ENCODE measurements at places on chromosomes 13 and 19. TPM values are rescaled to one million over a fixed set of nuclear protein-coding genes. Genes with fewer than 3 reads are reported as not detected.
A peak's percentile ranks its signal among the peaks of the same experiment; 100 is the strongest.

The LATS2 gene
- polyA plus RNA-seq: 6.7 TPM

DNA sequence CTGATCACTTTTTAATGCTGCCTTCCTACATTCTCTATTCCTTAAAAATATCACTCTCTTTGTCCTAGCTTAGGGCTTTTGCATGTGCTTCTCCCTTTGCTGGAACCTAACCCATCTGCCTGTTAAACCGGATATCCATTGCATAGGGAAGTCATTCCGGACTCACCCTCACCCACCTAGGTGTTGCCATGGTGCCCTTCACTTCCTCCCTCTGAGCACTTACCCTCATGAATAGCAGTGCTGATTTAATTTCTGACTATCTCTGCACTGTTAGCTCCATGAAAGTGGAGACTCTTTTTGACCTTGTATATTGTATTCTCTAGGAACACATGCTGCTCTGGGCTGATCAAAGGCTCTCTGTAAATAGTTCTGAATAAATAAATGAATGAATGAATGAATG is 401.9 kb downstream of the PCDH20 start:
- no peak for DNase-seq
- no peaks in the 10 kb centered on the region for H3K4me1 ChIP-seq
- H3K27ac ChIP-seq: no peak overlapping the region
- no peaks in the 10 kb centered on the region for H3K27me3 ChIP-seq

DNA sequence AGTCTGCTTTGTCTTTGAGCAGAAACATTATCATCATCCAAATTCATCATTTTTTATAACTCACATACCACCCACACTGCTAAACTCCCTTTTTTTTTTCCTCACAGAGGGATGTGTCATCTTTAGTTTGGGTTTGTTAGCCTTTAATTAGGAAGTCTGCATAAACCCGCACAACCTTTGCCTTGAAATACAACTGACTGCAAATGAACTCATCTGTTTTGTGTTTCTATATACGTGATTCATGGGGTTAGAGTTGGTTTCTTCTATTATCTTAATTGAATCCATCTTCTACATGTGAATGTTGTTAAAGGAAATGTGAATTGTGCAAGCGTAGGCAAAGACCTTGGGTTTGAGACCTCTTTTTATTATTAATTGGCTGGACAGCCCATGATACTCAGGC is 102.7 kb downstream of the SLAIN1 start:
- no peaks in the 10 kb centered on the region for H3K36me3 ChIP-seq
- DNase-seq: no peak
- H3K27me3 ChIP-seq: no peaks in the 10 kb centered on the region
- H3K4me1 ChIP-seq: no peaks in the 10 kb centered on the region
- no peak overlapping the region for H3K27ac ChIP-seq
- no peak overlapping the region for H3K4me3 ChIP-seq

GRCh38 chr19:5567360-5567969 is at the start of gene TINCR:
TSS of gene TINCR (minus strand) at chr19:5567953.
- H3K4me3 ChIP-seq: peak within 1 kb of the TSS; percentile 53
- peaks cover 17% of the 10 kb centered on the region for H3K27me3 ChIP-seq

The TRPC4 gene
- polyA plus RNA-seq: not detected

DNA sequence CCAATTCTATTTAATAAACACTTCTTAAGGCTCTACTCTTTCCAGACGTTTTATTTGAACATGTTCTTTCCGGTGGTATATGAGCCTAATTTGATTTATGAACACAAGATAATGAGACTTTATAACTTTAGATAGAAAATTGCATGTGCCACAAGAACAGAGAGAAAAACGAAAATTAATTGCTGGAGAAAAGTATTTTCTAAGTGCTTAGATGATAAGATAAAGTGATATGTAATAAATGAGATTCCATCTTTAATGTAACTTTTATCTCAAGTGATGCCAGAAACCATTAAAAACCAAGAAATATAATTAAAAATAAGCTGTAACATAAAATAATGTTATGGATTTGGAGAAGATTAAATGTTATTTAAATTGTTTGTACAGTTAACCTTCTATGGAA is 33.2 kb upstream of the KL start:
- H3K4me1 ChIP-seq: no peaks in the 10 kb centered on the region
- DNase-seq: no peak
- H3K27me3 ChIP-seq: no peaks in the 10 kb centered on the region
- H3K27ac ChIP-seq: no peak overlapping the region
- H3K4me3 ChIP-seq: no peak overlapping the region

The TTYH1 gene
- 0.13 TPM for polyA plus RNA-seq

The KLF2 gene
- 0.09 TPM for polyA plus RNA-seq

GRCh38 chr13:35741657-35742056 is 265.2 kb upstream of the MAB21L1 start:
- no peak overlapping the region for H3K4me3 ChIP-seq
- no peak overlapping the region for H3K27ac ChIP-seq
- no peaks in the 10 kb centered on the region for H3K4me1 ChIP-seq
- no peak for DNase-seq
- no peaks in the 10 kb centered on the region for H3K36me3 ChIP-seq
- H3K27me3 ChIP-seq: no peaks in the 10 kb centered on the region

DNA sequence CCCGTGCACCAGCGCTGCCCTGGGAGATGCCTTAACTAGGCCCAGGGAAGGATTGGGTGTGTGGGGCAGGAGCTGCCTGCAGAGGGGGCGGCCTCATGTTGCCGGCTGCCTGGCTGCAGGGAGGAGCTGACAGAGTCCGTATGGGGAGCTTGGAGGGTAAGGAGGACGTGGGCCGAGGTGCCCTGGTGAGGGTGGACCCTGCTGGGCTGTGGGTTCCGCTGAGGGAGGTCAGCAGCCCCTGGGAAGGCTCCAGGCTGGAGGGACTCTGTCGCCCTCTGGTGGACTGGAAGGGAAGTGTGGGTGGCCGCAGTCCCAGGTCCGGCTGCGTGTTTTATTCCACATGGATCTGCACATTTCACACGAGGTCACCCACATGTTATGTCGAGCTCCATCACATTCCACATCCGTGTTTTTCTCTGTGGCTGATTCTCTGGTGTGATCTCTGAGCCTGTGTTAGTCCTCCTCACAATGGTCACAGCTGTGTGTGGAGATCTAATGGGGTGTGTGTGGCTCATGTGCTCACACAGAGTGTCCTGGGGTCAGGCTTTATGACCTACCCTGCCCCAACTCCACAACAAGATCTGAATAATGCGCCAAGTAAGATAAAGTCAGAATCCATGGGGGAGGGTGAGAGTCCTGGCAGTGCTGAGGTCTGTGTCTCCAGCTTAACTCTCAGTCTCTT is 1.8 kb upstream of the CEACAM8 start:
- peaks cover 7% of the 10 kb centered on the region for H3K27me3 ChIP-seq
- no peaks in the 10 kb centered on the region for H3K4me1 ChIP-seq
- no peaks in the 10 kb centered on the region for H3K36me3 ChIP-seq
- H3K27ac ChIP-seq: no peak overlapping the region

- DNase-seq: no peak
- H3K27me3 ChIP-seq: no peaks in the 10 kb centered on the region
- peaks cover 1% of the 10 kb centered on the region for H3K36me3 ChIP-seq
- no peak overlapping the region for H3K27ac ChIP-seq
These were observed 140.6 kb downstream of the SIPA1L3 start for GRCh38 chr19:38047641-38048040.

The ZNF285 gene
- polyA plus RNA-seq: 1.6 TPM

The FSD1 gene
- 1.8 TPM for polyA plus RNA-seq

The PODNL1 gene
- polyA plus RNA-seq: 2.1 TPM

The MYO1F gene
- 0.08 TPM for polyA plus RNA-seq

DNA sequence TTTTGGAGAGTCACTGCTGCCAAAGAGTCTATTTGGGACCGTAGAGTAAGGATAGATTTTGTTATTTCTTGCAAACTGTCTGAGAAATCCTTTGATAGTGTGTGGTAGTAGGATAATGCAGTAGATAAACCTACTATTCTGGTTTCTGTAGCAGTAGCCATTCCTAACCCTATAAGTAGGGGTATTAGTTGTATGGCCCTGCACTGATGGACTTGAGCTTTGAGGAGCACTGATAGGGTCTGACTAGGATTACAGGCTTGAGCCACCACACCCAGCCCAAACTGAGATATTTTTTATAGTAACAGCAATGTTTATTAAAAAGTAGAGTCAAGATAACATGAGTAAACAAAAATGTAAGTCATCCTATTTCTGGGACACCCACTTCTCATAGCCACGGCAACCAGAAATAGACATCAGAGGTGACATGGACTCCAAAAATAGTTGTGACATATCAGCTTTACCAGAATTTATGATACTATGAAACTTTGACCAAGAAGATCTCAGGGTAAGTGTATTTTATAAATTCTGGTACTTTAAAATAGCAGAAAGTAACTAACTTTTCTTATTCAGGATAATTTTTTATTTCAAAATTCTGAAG is 479.1 kb downstream of the SUCLA2 start:
- H3K4me3 ChIP-seq: no peak overlapping the region
- no peaks in the 10 kb centered on the region for H3K27me3 ChIP-seq
- DNase-seq: no peak
- no peaks in the 10 kb centered on the region for H3K36me3 ChIP-seq
- no peak overlapping the region for H3K27ac ChIP-seq

- no peaks in the 10 kb centered on the region for H3K27me3 ChIP-seq
- no peak overlapping the region for H3K4me3 ChIP-seq
- no peak overlapping the region for H3K27ac ChIP-seq
- no peak for DNase-seq
These were observed 21.1 kb upstream of the PLEKHF1 start for GRCh38 chr19:29644210-29644609.

The YJEFN3 gene
- 1.2 TPM for polyA plus RNA-seq

The SLAIN1 gene
- not detected for polyA plus RNA-seq

The TMTC4 gene
- 4.6 TPM for polyA plus RNA-seq

The IZUMO2 gene
- not detected for polyA plus RNA-seq

The IRF3 gene
- polyA plus RNA-seq: 57.7 TPM

GRCh38 chr13:97460004-97460775 is 26.2 kb downstream of the RAP2A start:
- no peaks in the 10 kb centered on the region for H3K27me3 ChIP-seq
- no peaks in the 10 kb centered on the region for H3K4me1 ChIP-seq
- H3K4me3 ChIP-seq: no peak overlapping the region
- no peak for DNase-seq
- H3K27ac ChIP-seq: no peak overlapping the region
- peaks cover 1% of the 10 kb centered on the region for H3K36me3 ChIP-seq

- H3K27ac ChIP-seq: no peak overlapping the region
- H3K4me1 ChIP-seq: peaks cover 10% of the 10 kb centered on the region
- H3K36me3 ChIP-seq: peaks cover 40% of the 10 kb centered on the region
- DNase-seq: no peak
- H3K27me3 ChIP-seq: no peaks in the 10 kb centered on the region
These were observed 51.3 kb downstream of the RAB20 start for GRCh38 chr13:110509971-110510786.

The ZNF805 gene
- polyA plus RNA-seq: 3.2 TPM

The PLVAP gene
- not detected for polyA plus RNA-seq

GRCh38 chr19:873084-873483 is 13.6 kb downstream of the CFD start:
- H3K27me3 ChIP-seq: no peaks in the 10 kb centered on the region
- no peak overlapping the region for H3K4me3 ChIP-seq
- H3K27ac ChIP-seq: no peak overlapping the region
- H3K4me1 ChIP-seq: peaks cover 25% of the 10 kb centered on the region

DNA sequence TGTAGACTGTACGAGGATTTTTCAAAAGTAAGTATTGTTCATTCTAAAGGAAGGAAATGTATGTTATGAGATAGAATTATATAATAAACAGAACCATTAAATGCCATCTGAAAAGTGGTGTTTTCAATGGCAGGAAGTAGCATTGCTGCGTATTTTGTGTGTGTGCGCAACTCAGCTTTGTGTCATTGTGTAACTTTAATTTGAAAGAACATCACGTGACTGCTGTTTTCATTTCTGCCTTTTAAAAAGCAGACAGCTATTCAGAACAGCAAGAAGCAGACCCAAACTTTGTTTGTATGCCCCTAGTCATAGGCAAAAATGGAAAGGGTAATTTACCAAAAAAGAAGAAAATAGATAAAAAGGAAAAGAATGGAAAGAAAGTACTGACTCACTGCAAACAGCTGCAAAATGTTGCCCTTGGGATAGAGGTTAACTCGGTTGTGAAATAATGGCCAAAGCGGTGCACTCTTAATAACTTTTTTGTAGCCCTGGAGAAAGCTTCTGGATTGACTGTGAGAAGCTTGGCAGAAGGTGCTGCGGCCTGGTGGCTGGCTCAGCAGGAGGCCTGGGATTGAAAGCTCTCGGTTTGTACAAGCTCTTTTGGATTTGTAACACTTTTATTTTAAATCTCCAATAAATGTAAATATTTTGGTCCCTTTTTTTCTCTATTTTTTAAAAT is 97.3 kb downstream of the GGACT start:
- H3K4me1 ChIP-seq: no peaks in the 10 kb centered on the region
- H3K27ac ChIP-seq: no peak overlapping the region
- no peak for DNase-seq
- no peak overlapping the region for H3K4me3 ChIP-seq
- H3K27me3 ChIP-seq: no peaks in the 10 kb centered on the region

- no peak overlapping the region for H3K27ac ChIP-seq
- H3K4me3 ChIP-seq: no peak overlapping the region
- DNase-seq: no peak
- H3K27me3 ChIP-seq: no peaks in the 10 kb centered on the region
- no peaks in the 10 kb centered on the region for H3K4me1 ChIP-seq
These were observed 16.0 kb downstream of the LSM4 start for GRCh38 chr19:18306888-18307260.

- no peak within 1 kb of the TSS for H3K4me3 ChIP-seq
- no peak for DNase-seq
- peaks cover 87% of the 10 kb centered on the region for H3K27me3 ChIP-seq
- no peaks in the 10 kb centered on the region for H3K36me3 ChIP-seq
- peaks cover 7% of the 10 kb centered on the region for H3K4me1 ChIP-seq
- H3K27ac ChIP-seq: no peak within 1 kb of the TSS
These were observed at the start of gene PCDH8 for GRCh38 chr13:52848455-52849195. TSS of gene PCDH8 (minus strand) at chr13:52848640. CDS start at chr13:52848436, 204 bp downstream.

- DNase-seq: no peak
- H3K27me3 ChIP-seq: no peaks in the 10 kb centered on the region
- no peak overlapping the region for H3K4me3 ChIP-seq
- no peaks in the 10 kb centered on the region for H3K36me3 ChIP-seq
- H3K27ac ChIP-seq: no peak overlapping the region
- no peaks in the 10 kb centered on the region for H3K4me1 ChIP-seq
These were observed 34.6 kb downstream of the ATP8A2 start for GRCh38 chr13:25406377-25406776.
